Thymus (tissue), 14 donors: ENCODE measurements at places on chromosomes 7 and 10.

DNA sequence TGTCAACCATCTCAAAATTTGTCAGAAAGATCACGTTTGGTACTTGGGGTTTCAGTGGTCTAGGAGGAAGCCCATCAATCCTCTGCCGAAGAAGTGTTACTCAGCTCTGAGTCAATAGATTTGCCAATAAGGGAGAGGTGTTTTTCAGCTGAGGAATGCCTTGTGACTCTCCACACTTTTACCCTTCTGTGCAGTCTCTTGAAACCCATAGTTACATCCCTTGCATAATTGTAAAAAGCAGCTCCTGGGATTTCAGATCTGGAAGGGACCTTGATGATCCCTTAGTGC, 47.5 kb downstream of the INSYN2A start:
- DNase-seq: no peak

DNA sequence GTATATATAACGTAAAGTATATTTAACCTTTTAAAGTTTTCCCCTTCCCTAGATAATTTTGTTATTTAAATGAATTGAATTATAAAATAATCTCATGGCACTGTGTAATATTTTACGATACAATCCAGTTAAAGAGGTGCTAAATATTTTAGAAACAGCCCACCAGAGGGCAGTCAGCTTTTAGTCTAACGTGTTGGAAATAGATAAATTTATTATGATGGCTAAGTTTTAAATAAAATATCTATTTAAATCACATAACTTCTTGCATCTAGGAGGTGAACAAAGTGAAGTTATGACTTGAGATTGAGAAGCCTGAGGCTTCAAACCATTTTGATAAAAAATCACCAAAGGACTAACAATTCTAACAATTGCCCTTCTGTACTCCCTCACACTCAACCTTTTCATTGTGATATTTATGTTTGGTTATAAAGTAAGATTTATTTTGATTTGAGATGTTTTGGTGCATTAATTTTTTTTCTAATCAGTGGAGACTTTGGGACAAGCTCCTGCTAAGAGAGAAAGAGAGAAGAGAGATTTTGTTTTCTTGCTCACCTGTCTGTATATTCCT, 171.5 kb upstream of the SP4 start:
- peak; percentile 53 for DNase-seq

DNA sequence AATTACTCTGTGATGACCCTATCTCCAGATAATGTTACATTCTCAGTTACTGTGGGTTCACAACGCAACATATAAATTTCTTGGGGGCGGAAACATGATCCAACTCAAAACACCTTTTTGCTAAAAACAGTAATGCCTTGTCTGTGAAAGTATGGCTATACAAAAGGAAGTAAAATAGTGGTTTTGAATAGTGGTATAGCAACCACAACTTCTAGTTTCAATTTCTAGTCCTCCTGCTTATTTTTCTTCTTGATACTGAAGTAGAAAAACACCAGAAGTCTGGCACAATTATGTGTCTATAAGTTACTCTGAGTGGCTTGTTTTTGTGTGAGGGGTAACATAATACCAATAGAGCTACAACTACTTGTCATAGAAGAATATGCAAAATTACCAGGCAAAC, 21.5 kb upstream of the ZNF800 start:
- no peak for DNase-seq

DNA sequence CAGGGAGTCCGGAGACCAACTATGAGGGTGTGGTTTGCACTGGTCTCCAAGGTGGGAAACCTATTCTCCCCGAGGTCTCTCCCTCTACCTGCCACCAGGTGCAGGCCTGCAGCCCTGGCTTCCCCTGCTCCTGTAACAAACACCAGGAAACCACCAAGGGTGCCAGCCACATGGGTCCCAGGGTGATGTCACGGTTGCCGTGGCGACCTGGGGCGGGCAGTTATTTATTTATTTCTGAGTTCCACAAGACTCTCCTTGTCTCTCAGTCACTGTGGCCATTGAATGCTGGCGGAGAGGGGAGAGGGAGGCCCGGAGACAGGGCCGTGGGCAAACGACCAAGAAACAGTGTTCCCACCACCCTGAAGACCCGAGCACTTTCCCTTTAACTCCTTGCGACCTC, 27.0 kb downstream of the MMD2 start:
- DNase-seq: no peak

GRCh38 chr10:3925184-3925583, 140.2 kb upstream of the KLF6 start:
- DNase-seq: no peak

DNA sequence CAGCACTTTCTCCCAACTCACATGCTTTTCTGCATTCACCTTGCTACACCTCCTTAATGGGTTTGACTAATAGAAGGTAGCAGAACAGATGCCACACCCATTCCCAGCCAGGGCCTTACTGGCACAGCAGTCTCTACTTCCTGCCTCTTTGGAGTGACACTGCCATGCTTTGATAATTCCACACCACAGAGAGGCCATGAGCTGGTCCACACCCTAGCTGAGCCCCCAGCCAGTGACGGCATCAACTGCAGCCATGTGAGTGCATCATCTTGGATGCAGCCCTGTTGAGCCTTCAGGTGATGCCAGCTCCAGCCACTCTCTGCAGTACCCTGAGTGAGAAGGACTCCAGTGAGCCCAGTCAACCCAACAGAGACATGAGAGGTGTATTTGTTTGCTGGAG, 27.5 kb upstream of the EZH2 start:
- DNase-seq: no peak

GRCh38 chr7:36602934-36603887, 121.1 kb downstream of the AOAH start:
- DNase-seq: no peak

GRCh38 chr7:26198781-26199169, 1.8 kb downstream of the HNRNPA2B1 start:
- no peak for DNase-seq

- DNase-seq: no peak
Measured at GRCh38 chr10:118471863-118472262, 123.6 kb downstream of the PRLHR start.

GRCh38 chr10:44571701-44572100, 186.8 kb upstream of the CXCL12 start:
- no peak for DNase-seq

- DNase-seq: no peak
Measured at GRCh38 chr7:119935418-119936025, 337.5 kb upstream of the KCND2 start.

- DNase-seq: no peak
Measured at GRCh38 chr7:33195264-33195663, 65.9 kb downstream of the BBS9 start.

- no peak for DNase-seq
Measured at GRCh38 chr7:113444261-113444660, 325.9 kb upstream of the SMIM30 start.

GRCh38 chr10:60208676-60209269, 180.9 kb downstream of the ANK3 start:
- DNase-seq: no peak

DNA sequence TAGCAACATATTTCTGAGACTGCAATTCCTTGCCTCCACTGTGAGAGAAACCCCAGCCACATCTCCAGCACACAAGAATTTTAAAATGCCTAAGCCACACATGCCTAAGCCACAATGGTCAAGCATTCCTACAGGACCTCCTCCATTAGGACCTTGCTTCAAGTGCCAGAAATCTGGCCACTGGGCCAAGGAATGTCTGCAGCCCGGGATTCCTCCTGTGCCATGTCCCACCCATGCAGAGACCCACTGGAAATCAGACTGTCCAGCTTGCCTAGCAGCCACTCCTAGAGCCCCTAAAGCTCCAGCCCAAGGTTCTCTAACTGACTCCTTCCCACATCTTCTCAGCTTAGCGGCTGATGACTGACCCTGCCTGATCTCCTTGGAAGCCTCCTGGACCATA, 117.5 kb downstream of the AHR start:
- DNase-seq: no peak

GRCh38 chr7:128122576-128123290, 91.5 kb upstream of the LRRC4 start:
- DNase-seq: no peak

DNA sequence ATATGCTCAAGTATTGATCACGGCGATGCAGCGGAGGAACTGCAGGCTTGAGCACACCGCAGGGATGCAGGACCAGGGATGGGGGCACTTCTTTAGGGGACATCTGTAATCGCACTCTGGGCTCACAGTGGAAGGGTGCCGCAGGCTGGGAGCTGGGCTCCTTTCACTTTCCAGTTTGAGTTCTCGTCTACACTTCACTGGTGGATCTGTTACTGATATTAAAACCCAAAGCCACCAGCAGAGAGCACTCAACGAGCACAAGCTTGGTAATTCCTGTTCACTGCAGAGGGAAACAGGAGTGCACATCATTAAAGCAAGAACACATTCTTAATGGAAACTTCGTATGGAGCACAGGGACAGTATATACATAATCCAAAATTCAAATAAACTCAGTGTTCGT, 91.3 kb downstream of the PARD3 start:
- peak; percentile 49 for DNase-seq

GRCh38 chr7:110595694-110596093, 495.2 kb upstream of the LRRN3 start:
- no peak for DNase-seq

GRCh38 chr7:129469930-129470329, 32.4 kb upstream of the SMKR1 start:
- no peak for DNase-seq

GRCh38 chr10:29083096-29083495, 205.8 kb upstream of the LYZL1 start:
- no peak for DNase-seq

DNA sequence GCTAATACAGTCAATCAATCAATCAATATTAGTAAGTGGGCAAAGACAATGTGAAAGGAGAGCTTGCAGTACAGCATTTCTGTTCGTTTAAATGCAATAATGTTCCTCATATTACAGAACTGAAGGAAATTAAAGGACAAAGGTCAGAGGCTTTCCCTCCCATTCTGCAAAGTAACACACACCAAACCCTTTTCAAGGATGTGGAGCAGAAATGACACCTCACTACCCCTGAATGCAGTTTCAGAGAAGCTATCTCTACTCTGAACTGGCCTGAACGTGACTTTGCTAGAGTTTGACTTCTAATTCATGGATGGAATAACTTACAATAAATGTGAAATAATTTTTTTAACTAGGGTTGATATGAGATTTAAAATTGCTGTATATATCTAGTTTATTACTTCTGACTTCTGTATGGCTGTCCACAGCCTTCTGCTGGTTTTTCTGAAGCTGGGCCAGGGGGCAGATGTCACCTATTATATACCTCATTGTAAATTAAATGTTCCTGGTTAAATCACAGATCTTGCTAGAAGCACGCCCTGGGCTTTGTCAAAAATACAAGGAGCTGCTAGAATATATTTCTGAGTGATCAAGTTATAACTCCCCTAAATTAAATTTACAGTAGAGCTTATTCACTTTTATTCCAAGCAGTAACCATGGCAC, 156.9 kb upstream of the C7orf33 start:
- DNase-seq: no peak

GRCh38 chr7:44971902-44972441, 6.8 kb downstream of the MYO1G start:
- DNase-seq: no peak

DNA sequence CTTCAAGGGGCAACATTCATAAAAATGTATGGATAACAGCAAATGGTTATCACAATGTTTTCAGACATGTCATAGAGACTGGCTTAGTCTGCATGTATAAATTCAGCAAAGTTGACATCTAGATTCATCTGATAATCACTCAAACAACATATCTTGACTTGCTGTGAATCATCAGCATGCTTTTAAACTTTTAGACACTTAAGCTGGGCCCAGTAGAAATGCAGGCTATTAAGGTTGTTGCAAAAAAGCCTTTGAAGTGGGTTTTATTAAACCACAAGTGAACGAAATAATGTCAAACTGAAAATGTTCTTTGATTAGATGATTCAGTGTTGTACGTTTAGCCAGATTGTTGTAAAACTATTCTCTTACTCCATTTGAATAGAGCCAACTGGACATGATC, 759.6 kb downstream of the NXPH1 start:
- DNase-seq: no peak

GRCh38 chr7:2982831-2983230, 60.8 kb downstream of the CARD11 start:
- peak; percentile 45 for DNase-seq

DNA sequence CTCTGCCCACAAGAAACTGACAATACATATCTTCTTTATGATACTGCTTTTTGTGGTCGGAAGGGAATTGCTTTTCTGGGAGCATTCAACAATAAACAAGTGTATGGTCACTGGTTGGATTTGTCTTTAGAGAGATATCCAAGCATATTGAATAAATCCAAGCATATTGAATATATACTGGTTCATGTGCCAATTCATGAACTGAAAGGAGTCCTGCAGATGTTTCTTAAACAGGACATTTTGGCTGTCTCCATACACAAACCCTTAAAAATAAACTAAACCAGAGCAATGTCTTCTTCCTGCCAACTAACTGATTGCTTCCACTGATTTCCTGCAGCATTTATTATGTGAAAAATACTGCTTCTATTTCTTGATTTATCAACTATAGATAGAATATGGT, 173.9 kb downstream of the FOXP2 start:
- no peak for DNase-seq

DNA sequence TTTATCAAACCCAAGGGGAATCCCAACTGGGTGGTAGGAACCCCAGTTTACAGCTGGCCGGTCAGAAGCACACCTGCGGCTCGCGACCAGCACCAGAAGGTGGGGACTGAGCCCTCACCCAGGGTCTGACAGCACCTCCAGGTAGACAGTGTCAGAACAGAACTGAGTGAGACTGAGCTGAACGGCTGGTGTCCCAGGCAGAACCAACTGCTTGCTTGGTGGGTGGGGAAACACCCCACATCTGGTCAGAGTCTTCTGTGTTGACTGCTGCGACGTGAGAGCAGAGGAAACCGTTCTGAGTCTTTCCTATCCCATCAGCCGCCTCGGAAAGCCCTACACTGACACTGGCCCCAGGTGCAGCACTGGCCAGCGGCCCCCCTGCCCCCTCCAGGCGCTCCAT, 160.7 kb downstream of the MAD1L1 start:
- peak; percentile 60 for DNase-seq

GRCh38 chr10:63675171-63675570, 154.0 kb downstream of the REEP3 start:
- DNase-seq: no peak

- no peak for DNase-seq
Measured at GRCh38 chr7:18401757-18402156, 93.8 kb upstream of the HDAC9 start.

DNA sequence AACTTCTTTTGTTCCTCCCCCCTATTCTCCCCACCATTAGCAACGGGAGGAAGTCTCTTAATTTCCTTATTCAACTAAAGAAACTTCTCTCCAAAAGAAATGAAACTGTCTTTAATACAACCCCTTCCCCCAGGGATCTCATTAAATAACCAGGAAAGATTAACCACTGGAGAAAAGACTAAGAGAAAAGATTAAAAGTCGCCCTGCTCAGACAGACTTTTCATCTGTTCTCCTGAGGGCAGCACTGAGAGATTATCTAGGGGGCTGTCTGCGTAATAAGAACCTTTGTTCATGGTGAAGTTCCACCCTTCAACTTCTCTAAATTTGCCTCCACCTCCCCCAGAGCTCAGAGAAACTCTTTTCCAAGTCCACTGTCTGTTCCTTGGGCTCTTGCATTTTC, 105.5 kb downstream of the HGF start:
- DNase-seq: no peak

GRCh38 chr10:58892031-58892531, 284.4 kb upstream of the PHYHIPL start:
- no peak for DNase-seq
